ENCODE measurements at places on chromosomes 2 and 18.
A peak's percentile ranks its signal among the peaks of the same experiment; 100 is the strongest.

DNA sequence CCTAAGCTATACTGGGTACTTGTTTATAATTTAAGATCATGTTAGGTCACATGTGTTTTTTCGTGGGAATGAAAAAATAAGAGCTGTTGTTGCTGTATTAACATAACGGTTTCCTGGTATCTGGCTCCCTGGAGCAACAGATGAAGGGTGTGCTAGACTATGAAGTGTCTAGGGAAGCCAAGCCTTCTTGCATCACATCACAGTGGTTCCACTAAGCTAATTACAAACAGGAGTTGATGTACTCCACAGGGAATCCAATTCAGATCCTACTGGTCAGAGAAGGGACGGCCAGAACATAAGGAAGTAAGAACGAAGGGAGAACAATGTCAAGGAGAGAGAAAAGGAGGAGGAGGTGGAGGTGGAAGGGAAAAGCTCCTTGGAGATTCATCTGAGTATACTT lies 193.0 kb upstream of the CYP26B1 start:
- no peak for DNase-seq

GRCh38 chr18:12010187-12010802 lies 29.0 kb downstream of the IMPA2 start:
- no peak for DNase-seq

- no peak for DNase-seq
Measured at GRCh38 chr2:145096582-145096981, 576.7 kb upstream of the ZEB2 start.

GRCh38 chr2:17578466-17578928 lies 38.0 kb downstream of the VSNL1 start:
- DNase-seq, result no peak

GRCh38 chr2:138877421-138877820 lies 97.2 kb upstream of the NXPH2 start:
- DNase-seq, result no peak

- DNase-seq, result peak; percentile 70
Measured at GRCh38 chr2:38076152-38076709, 280 bp upstream of the CYP1B1 start.

- DNase-seq, result no peak
Measured at GRCh38 chr2:110790907-110791306, 58.5 kb downstream of the ACOXL start.

DNA sequence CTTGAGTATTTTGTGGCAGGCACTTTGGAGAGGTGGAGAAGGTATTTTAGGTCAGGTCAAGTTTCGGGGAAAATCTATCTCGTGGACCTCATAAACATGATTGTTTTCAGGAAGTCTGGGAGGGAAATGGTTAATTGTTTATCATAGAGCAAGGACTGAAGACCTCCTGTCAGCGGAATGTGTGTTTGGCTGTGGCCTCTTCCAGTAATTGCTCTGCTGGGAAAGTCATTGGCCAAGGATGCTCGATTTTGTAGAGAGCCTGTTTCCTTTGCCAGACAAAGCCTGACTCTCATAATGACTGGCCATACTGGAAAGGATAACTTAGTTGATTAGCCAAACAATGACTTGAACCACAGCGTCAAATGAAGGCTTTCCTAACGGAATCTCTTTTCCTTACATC lies 30.0 kb downstream of the IL1R2 start:
- DNase-seq, result no peak

Data from RWPE2 (cell line).